ENCODE measurements at places on chromosomes 1 and 21.

GRCh38 chr1:27406362-27406680, 13.9 kb downstream of the GPR3 start:
- no peak for DNase-seq

GRCh38 chr1:50959303-50959912, 659 bp downstream of the FAF1 start:
- no peak for DNase-seq

DNA sequence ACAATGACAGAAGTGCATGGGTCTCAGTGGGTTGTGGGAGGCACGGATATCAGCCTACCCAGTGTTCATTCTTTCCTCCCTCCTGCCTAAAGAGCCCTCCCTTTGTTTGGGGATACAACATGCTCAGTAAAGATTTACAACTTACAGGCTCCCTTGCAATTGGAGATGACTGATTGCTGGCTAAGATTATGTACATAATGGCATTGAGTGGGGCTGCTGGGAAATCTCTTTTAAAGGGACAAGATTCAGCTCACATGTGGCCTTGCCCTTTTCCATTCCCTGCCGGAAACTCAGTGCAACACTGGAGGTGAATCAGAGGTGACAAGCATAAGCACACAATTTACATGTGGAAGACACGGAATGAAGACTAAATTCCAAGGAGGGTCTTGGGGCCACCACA, 83.7 kb upstream of the CHRM3 start:
- DNase-seq: no peak

- no peak for DNase-seq
Observed at GRCh38 chr1:16204216-16204615, 8.2 kb downstream of the ARHGEF19 start.

DNA sequence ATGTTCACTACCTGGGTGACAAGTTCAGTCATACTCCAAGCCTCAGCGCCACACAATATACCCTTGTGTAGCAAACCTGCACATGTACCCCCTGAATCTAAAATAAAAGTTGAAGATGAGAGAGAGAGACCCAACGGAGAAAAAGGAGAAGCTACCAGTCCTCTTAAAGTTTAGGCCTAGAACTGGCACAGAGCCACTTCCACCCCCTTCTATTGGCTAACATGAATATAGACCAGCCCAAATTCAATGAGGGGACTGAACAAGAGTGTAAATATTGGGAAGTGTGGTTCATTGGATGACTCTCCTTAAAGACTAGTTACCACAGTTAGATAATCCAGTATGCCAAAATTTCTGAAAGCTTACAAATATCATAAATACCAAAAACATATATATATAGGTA, 139.9 kb upstream of the ATP1B1 start:
- no peak for DNase-seq

- DNase-seq: no peak
Observed at GRCh38 chr21:32514275-32515055, 70.9 kb downstream of the TCP10L start.

DNA sequence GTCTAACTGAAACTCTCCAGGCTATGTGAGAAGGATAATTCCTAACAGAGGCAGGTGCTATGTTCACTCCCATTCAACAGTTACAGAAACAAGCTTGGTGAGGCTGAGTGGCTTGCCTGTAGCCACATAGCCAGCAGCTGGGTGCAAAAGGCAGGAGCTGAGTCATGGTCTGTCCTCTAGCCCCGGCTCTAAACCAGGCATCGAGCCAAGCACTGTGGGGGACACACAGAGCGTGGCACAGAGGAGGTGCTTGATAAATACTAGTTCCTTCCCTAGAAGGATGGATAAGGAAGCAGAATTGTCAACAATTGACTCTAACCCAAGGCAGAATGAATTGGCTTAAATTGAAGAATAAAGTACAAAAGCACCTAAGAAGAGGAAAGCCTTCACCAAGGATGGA, 10.4 kb upstream of the KCNA2 start:
- DNase-seq: no peak
